ENCODE measurements at places on chromosomes 16 and 17.

DNA sequence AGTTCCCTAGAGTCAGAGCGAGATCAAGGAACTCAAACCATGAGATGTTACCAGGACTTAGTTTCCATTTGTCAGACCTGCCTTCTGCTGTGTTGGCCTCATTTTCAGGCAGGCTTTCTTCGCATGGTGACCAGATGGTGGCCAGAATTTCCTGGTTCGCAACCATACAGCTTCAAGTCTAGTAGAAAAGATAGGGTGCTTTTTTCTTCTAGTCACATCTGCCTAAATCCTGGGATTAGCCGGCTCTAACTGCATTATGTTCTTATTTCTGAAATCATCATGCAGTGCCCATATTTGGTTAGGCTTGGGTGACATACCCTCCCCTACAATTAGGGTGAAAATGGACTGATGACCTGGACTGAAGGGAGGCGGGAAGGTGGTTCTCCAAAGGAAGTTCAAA, 131.5 kb downstream of the SHISA9 start:
- no peak for DNase-seq

DNA sequence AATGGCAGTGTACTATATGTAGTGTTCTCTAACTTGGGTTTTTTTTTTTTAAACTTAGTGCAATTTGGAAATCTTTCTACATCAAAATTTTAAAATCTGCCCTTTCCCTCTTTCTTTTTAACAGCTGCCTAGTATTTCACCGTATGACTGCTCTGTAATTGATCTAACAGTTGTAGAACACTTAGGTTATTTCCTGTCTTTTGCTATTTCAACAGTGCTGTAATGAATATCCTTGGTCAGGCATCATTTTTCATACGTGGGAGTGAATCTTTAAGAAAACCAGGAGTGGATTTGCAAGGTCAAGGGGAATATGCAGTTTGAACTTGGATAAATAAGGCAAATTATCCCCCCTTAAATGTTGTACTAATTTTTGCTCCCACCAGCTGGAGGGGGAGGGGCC, 3.8 kb downstream of the NLRC5 start:
- no peak for DNase-seq

GRCh38 chr17:69944406-69944805, 130.6 kb upstream of the KCNJ16 start:
- DNase-seq = no peak

DNA sequence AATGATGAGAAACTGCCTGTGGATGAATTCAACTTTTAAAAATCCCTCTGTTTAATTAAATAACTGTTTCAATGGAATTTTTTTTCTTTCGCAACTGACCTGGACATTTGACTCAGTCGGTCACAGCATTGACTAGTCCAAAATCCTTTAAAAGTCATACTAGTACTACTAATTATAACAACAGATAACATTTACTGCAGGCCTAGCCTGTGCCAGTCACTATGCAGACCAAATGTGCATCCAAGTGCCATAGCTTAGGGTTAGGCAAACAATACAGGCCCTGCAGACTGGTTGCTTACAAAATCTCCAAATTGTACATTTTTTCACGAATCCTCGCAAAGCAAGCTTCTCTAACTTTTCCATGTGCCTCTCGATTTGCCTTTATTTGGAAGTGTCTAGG, 56.6 kb downstream of the MYOCD start:
- no peak for DNase-seq

- DNase-seq = no peak
Measured at GRCh38 chr17:15966183-15966878, 21.4 kb downstream of the ADORA2B start.
